ENCODE measurements at places on chromosomes 5 and 9.

DNA sequence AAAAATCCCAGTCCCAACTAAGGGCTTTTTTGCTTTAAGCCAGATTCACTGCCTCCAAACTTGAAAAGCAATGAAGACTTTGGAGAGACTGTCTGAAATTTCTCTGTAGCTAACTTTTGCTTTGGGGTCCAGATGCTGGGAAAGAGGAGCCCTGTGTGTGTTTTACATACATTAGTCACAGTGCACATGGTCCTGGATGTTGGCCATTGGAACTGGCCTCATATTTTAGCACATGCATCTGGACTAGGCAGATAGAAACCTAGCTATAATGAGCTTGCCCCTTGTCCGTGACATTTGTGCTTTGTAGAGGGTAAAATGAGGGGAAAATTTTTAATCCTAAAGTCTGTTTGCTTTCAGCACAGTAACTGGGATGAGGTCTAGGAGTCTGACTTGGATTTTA lies 421.7 kb downstream of the CDK5RAP2 start:
- no peak for DNase-seq

GRCh38 chr5:56389261-56389660 lies 156.1 kb upstream of the ANKRD55 start:
- DNase-seq = no peak

DNA sequence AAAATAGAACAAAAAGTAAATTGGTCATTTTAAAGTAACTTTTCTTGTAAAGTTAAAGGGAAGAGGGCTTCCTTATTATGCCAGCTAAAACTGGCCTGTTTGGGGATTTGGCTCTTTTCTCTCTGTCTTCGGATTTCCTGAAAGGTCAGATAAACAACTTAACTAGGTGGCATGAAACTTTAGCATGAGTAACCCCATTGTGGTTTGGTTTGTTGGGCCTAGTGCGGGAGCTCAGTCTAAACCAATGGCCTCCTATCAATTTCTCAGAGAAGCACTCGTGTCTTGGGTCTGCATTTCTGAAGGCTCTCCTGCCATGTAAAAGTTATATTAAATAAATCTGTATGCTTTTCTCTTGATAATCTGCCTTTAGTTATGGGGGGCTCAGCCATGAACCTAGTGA lies 48.5 kb upstream of the ANKH start:
- DNase-seq = no peak

DNA sequence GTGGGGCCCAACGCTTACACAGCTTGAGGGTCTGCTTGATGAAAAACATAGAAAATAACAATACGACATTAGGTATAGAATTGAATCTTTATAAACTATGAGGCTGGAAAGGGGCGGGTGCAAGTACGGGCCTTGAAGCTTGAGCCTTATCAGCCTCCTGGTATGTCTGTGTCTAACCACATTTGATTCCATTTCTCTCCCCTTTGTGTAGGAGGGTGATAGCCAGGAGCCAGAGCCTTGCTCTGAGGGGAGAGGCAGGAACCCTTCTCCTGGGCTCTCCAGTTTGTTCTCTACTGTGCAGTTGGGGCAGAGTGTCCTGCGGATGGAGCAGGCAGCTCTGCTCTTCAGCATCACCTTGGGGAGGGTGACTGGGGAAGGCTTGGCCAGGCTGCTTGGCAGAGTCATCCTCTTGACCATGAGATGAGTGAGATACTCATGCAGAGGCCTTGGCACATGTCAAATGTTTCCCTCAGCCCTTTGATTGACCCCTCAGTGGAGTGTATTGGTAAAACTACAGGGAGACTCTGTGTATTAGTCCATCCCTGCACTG lies 153.5 kb downstream of the SEMA6A start:
- DNase-seq = no peak

DNA sequence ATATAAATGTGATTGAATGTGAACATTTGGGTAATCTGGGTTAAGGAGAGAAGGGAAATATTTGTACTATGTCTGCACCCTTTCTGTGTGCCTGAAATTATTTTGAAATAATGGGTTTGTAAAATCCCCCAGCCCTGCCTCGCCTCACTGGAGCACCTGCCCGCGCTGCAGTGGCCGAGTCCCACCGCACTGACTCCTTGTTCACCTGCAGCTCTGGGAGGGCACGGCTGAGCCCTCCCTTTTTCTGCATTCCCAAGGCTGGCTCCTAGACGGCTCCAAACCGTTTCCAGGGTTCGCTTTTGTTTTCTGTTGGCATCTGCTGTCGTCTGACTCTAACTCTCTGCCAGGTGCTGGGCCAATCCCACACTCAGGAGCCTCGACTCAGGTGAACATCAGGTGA lies 17.6 kb upstream of the PPP1R26 start:
- DNase-seq = no peak

- DNase-seq = no peak
Observed at GRCh38 chr5:139633295-139634027, 14.7 kb upstream of the CXXC5 start.

DNA sequence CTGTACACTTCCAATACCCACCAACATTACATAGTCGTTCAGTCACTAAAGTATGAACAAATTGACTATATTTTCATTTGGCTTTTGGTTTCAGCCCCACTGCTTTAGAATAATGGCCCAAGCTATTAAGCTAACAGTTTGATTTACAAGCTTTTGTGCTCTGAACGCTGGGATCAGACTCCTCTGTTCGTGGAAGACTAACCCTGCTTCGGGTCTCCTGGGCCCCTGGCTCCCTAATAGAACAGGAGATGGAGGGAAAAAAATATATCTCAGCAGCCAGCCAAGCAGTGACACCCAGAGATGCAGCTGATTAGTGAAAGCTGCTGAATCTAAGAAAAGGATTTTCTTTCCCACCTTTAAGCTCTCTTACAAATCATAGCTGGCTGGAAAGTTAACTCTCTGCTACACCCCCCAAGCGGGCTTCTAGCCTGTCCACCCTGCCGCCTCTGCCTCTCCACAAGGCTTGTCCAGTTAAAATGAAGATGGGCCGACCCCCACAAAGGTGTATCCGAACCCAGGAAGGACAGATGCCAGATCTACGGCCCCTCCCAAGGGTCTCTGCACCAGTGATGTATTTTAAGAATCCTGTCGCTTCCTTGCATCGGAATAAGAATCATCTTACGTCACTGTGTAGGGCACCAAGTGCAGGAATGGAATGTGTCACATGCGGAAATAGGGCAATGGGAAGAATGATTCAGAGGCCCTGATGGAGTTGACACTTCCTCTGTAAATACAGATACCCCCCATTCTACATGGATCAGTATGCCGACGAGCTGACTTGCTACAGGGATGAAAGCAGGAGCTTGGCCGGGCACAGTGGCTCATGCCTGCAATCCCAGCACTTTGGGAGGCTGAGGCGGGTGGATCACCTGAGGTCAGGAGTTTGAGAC lies 33.4 kb upstream of the BARHL1 start:
- DNase-seq = no peak

DNA sequence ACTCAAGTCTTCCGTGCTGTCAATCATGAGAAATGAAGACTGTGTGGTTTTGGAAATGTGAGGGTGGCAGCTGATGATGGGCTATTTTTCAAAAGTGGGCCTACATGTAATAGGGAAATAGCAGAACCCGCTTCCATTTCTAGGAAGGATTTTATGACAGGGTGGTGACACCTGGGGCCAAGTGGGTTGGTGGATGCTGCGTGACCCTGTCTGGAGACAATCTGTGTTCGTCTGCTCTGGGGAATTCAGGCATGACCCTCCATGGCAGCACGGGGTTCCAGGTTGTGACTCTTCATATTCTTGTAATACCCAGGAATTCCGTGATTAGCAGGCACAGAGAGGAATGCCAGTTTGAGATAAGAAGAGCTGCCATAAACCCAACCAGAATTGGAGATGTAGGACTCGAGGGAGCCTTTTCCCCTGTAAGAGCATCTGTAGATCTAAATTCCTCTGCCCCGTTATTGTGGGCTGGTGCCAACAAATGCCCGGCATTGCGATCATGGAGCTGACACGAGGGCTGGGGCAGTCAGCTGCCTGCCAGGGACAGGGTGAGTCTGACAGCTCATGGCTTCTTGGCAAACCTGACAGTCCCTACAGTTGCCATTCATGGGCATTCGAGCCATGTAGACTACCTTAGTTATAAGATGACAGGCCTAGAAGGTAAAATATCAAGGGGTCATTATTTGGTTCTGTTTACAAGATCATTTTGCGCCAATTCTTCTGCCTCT lies 279.7 kb downstream of the GADD45G start:
- no peak for DNase-seq

DNA sequence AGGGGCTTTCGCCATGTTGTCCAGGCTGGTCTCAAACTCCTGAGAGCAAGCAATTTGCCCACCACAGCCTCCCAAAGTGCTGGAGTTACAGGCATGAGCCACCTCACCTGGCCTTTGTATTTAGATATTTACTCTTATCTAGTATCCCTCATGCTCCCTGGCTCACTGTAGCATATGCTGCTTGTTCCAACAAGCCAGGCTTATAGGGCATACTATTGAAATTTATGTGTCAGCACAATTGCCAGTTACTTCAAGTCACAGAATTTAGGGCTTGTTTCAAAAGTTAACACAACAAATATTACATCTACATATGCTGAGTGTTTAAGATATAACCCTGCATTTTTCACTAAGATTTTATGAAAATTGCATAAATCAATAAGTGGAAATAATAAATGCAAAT lies 469.2 kb upstream of the ZNF608 start:
- DNase-seq = no peak

GRCh38 chr5:127705120-127705892 lies 2.1 kb downstream of the CCDC192 start:
- DNase-seq = peak; percentile 88

DNA sequence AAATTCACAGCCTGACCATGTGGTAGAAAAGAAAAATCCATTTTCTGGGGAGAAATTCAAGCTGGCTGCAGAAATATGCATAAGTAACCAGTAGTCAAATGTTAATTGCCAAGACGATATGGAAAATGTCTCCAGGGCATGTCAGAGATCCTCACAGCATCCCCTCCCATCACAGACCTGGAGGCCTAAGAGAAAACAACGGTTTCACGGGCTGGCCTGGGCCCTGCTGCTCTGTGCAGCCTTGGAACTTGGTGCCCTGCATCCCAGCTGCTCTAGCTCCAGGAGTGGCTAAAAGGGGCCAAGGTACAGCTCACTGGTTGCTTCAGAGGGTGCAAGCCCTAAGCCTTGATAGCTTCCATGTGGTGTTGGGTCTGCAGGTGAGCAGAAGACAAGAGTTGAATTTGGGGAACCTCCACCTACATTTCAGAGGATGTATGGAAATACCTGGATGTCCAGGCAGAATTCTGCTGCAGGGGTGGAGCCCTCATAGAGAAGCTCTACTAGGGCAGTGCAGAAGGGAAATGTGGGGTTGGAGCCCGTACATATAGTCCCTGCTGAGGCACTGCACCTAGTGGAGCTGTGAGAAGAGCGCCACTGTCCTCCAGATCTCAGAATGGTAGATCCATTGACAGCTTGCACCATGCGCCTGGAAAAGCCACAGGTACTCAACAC lies 49.7 kb downstream of the PTBP3 start:
- DNase-seq = no peak

DNA sequence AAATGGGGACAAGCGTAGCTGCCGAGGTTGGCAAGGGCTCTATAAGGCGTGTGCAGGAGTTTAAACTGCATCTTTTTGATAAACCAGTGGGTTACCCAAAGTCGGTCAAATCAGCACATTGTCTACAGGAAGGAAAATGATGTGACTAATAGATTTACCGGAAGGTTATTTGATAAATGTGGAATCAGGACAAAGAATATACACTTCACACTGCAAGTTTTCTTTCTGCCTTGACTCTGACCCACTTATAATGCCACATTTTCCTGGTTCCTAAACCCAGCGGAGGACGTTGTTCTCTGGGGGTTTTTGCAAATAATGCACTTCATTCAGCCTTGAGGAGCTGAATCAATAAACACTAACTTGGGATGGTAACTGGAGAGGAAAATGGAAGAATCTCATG lies 76.8 kb downstream of the TTLL11 start:
- no peak for DNase-seq

DNA sequence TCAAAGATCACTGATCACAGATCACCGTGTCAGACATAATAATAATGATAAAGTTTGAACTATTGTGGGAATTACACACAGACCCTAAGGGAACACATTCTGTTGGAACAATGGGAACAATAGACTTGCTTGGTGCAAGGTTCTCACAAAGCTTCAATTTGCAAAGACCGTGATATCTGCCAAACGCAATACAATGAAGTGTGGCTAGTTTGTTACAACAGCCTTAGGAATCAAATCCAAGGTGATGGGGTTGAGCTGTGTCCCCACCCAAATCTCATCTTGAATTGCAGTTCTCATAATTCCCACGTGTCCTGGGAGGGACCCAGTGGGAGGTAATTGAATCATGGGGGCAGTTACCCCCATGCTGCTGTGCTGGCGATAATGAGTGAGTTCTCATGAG lies 20.8 kb downstream of the KYAT1 start:
- no peak for DNase-seq

- peak; percentile 64 for DNase-seq
Observed at GRCh38 chr5:33010846-33011245, 299.7 kb downstream of the NPR3 start.

GRCh38 chr5:88827997-88828396 lies 55.0 kb downstream of the MEF2C start:
- no peak for DNase-seq

GRCh38 chr9:105329719-105330062 lies 85.2 kb downstream of the SLC44A1 start:
- DNase-seq = no peak

- DNase-seq = no peak
Observed at GRCh38 chr9:137069508-137070091, 757 bp downstream of the SAPCD2 start.

DNA sequence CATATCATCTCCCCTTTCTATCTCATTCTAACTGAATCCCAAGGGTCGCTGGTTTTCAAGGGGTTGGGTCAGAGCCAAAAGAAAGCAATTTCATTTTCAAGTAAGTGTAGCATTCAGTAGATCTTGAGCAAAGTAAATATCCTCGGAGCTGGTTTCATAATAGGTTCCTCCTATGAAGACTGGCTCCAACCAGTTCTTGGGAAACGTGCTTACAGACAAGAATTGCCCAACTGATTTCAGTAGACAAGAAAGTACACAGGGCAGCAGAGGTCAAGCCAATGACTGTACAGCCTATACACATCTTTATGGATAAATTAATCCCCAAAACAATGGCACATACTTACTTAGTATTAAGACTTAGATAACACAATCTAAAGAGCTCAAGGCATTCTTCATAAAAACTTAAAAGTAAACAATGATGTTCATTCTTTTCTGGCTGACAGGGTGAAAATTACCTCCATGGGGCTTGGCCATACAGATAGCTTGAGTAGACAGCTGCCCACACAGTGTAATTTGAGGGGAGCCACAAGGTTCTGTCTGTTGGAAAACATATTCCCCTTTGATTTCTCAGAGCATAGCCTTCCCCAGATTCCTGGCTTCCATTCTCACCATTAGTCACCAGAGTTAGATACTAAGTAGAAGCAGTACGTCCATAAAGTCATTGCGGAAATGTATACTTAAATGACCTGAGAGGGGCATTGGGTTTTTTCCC lies 163.9 kb downstream of the ARRDC3 start:
- DNase-seq = peak; percentile 72

- no peak for DNase-seq
Observed at GRCh38 chr5:591746-592145, 20.4 kb upstream of the CEP72 start.

GRCh38 chr5:153674356-153674755 lies 183.9 kb downstream of the GRIA1 start:
- DNase-seq = no peak

- peak; percentile 14 for DNase-seq
Observed at GRCh38 chr5:28743025-28743715, 1704.8 kb upstream of the CDH9 start.

- no peak for DNase-seq
Observed at GRCh38 chr5:107948377-107948776, 277.6 kb upstream of the EFNA5 start.

Measured in stromal cell of bone marrow (primary cell).